ENCODE measurements at places on chromosomes 1 and 21.

- no peak for DNase-seq
Measured at GRCh38 chr21:29453511-29453910, 154.8 kb downstream of the BACH1 start.

- no peak for DNase-seq
Measured at GRCh38 chr1:196438329-196438728, 169.9 kb downstream of the KCNT2 start.

DNA sequence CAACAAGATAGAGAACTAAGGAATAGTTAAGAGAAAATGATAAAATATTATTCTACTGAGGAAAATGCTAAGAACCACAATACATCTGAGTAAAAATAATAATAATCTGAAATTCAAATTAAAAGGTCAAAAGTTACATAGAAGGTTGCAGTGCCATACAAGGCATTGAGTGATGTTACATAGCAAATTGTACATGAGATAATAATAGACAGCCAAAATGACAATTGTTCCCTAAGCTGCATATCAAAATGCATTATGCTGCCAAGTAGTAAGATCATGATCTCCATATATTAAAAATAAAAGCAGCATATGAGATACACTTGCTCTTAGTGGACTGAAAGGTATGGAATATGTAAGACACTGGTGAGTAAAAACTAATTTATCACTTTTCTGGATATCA, 547.7 kb downstream of the KCNT2 start:
- no peak for DNase-seq

- no peak for DNase-seq
Measured at GRCh38 chr1:195851804-195852203, 756.4 kb downstream of the KCNT2 start.

DNA sequence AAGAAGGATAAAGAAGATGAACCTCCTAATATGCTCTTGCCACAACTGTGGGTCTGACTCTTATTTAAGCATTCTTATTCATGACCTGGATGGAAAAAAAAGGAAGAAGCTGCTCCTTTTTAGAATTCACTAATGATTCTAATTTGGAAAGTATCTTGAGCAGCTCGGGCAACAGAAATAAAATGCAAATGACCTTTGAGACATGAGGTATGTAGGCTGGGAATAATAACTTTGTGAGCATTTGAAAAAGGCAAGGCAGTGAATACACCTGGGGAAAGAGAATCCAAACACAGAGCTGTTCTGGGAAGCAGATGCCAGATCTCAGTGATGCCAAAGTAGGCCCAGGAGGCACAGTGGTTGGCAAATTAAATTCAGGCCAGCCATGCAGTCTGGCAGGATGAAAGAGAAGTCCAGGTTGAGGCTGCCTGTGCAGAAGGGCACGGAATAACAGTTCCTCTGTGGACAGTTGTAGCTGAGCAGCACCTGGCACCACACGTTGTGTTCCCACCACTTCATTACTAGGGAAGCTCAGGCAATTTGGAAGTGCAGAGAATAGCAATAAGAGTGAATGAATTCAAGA, 320.8 kb upstream of the ST6GALNAC5 start:
- no peak for DNase-seq

DNA sequence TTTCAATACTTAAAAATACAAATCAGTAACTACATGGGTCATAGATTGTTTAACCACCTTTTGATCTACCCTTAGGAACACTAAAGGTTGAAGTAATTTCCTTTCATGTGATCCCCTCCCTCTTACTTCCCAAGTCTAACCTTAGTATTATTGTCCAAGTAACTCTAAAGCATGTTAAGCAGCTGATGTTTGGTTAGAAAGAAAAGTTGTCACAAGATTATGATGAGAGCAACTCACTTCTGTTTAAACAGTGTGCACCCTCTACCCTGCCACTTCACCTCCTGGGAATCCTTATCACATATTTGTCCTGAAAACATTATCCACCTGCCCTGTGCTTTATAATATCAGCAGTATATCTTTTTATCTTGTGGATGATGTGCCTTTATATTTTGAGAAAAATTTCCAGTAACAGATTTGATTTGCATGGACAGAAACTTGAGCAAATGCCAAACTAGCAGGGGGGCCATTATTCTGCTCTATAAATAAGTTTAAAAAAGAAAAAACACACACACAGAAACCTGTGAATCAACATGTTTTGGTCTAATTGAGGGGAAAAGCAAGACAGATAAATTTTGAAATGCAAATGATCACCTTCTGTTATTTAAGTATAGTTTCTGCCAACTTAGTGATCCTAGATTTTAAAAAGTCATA, 194.3 kb downstream of the RPS6KC1 start:
- DNase-seq: no peak

GRCh38 chr1:183090391-183091006, 67.3 kb downstream of the LAMC1 start:
- DNase-seq: peak; percentile 66

GRCh38 chr1:23531562-23532094, 595 bp upstream of the E2F2 start:
- DNase-seq: no peak

- no peak for DNase-seq
Measured at GRCh38 chr1:46755121-46755520, 36.2 kb upstream of the EFCAB14 start.

GRCh38 chr1:217018648-217019047, 295.4 kb upstream of the ESRRG start:
- DNase-seq: no peak

DNA sequence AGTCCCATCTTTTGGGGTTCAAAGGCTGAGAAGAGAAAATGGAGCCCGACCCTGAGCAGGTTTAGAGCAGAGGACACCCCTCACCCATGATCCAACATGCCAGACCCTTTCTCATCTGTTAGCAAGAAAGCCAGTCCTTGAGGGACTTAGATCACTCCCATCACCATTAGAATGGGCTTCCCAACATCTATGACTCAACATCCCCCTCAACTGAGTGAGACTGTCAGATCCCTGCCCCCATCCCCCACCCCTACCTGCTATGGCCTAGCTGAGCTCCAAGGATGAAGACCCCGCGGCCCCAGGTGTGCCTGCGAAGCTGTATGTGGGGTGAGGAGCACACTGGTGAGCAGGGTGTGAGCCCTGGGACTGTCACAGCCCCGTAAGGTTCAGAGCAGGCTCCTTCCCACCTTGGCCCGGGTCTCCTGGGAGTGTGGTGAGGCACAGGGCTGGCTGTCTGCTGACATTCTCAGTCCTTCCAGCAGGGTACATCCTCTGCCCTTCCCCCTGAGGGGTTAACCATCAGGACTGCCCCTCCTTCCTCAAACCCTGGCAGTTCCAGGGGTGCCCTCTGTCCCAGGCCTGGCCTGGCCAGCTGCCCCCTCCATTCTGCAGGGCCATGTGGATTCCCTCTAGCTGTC, 21.4 kb upstream of the BLACAT1 start:
- no peak for DNase-seq

DNA sequence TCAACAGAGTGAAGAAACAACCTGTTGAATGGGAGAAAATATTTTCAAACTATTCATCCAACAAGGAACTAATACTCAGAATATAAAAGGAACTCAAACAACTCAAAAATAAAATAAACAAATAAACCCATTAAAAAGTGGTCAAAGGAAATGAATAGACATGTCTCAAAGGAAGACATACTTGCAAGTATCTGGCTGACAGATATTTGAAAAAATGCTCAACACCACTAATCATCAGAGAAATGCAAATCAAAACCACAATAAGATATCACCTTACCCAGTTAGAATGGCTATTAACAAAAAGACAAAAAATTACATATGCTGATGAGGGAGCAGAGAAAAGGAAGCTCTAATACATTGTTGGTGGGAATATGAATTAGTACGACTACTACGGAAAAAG, 38.2 kb downstream of the TNFSF4 start:
- no peak for DNase-seq
